ENCODE measurements at places on chromosomes 16 and 17.

- DNase-seq, result peak; percentile 62
Measured at GRCh38 chr16:85898521-85899442, at the start of gene IRF8. IRF8 (plus strand) TSS chr16:85899162; CDS start chr16:85903016, 3,854 bp downstream.

DNA sequence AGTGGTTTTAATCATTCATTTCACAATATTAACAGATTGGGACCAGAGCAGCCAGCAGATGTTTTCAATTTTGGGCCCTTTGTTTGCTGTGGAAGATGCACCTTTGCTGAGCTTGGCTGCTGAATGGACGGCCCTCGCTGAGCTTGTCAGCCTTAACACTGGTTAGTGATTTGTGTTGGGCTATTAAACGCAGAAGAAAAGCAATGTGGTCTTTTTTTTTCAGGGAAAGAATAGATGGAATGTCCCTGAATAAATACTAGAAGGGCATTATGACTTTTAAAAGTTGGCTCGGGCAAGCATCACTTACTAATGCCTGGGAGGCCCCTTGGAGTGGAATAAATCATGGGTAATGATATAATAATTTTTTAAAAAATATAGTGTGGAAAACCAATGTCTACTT is 297.0 kb downstream of the MAP2K6 start:
- no peak for DNase-seq

GRCh38 chr17:5862395-5862794 is 207.8 kb upstream of the WSCD1 start:
- no peak for DNase-seq

- DNase-seq, result no peak
Measured at GRCh38 chr17:28043741-28044140, 1.3 kb downstream of the NLK start.

DNA sequence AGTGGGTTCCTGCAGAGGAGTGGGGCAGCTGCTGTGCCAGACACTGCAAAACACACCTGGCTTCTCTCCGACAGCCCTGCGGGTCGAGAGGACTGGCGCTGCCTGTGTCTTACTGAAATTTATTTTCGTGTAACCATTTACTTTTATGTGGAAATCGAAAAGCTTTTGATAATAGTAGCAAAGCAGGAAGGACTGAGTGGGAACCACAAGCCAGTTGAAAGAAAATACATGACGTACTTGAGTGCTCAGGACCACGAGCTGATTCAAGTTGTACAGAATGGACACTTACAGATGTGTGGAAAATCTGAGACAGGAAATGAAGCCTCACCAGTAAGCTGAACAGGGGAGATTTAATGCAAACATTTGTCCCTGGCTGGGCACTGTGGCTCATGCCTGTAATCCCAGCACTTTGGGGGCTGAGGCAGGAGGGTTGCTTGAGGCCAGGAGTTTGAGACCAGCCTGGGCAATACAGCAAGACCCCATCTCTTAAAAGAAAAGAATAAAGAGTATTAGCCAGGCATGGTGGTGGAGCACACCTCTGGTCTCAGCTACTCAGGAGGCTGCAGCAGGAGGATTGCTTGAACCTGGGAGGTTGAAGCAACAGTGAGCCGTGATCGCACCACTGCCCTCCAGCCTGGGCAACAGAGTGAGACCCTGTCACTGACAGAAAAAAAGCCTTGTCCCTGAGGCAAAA is 11.3 kb upstream of the RPL13 start:
- no peak for DNase-seq

GRCh38 chr17:9389111-9389527 is 186.5 kb downstream of the STX8 start:
- DNase-seq, result no peak

- DNase-seq, result no peak
Measured at GRCh38 chr17:18177133-18177532, 6.5 kb upstream of the ALKBH5 start.

DNA sequence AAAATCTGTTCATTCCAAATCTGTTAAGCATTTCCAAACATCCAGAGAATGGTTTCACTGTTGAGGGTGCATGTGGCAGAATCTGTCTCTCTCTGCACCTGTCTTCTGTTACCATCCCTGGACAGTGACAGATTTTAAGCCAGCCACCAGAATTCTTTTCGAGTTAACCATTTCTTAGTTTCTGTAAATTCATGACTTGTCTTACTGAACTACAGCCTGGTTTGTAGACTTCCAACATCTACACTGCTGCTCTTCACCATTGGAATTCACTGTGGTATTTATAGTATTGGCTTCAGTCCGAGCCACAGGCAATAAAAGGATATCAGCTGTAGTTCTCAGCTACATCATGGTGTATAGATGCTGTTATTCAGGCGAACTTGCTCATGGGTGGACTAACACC is 47.6 kb downstream of the GOSR1 start:
- DNase-seq, result no peak

DNA sequence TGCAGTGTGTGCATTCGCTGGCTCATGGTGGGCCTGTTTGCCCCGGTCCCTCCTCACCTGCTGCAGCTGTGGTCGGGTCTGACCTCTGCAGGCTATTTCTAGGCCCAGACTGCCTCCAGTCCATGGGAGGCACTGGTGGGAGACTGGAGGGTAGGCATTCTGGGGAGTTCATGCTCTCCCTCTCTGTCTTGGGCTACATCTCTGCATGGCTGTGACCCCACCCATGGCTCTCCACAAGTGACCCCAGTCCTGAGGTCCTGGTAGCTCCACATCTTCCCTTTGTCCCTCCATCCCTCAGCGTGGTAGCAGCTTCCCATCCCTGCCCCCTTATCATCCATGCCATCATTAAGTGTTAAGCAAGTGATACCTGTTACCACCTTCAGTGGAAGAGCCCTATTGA is 107.8 kb upstream of the SEC14L1 start:
- no peak for DNase-seq

GRCh38 chr17:17347234-17347955 is 44.2 kb downstream of the NT5M start:
- DNase-seq, result no peak

- no peak for DNase-seq
Measured at GRCh38 chr17:49992191-49992932, 2.7 kb downstream of the DLX3 start.

DNA sequence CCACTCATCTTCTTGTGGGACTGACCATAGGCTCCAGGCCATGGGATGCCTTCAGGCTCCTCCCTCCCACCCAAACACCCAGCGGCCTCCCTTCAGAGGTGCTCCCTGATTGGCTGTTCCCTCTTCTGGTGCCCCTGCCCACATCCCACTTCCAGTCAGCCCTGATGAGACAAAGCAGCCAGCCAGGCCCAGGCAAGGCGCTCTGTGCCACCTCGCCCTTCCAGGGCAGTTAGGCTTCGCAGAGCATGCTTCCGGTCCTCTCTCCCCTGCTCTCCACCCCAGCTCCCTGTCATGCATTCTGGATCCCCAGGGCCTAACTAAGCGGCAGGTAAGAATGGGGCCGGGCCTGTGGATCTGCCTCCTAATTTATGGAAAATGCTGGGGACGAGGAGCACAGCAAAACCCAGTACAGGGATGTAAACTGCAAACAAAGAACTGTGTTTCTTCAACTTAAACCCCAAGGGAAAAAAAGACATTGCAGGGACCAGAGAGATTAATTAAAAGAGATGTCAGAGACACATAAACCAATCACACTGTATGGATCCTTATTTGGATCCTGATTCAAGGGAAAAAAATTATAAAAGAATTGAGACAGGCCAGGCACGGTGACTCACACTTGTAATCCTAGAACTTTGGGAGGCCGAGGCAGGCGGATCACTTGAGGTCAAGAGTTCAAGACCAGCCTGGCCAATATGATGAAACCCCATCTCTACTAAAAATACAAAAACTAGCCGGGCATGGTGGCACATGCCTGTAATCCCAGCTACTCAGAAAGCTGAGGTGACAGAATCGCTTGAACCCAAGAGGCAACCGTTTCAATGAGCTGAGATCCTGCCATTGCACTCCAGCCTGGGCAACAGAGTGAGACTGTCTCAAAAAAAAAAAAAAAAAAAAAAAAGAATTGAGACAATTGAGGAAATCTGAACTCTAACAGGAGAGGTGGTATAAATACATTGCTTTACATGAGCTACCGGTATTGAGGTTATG is 26.0 kb downstream of the ZDHHC7 start:
- no peak for DNase-seq

- peak; percentile 68 for DNase-seq
Measured at GRCh38 chr16:17590711-17591654, 120.2 kb upstream of the XYLT1 start.

- no peak for DNase-seq
Measured at GRCh38 chr16:68479271-68479670, 31.0 kb upstream of the SMPD3 start.

GRCh38 chr16:57348327-57348726 is 10.3 kb upstream of the CCL22 start:
- no peak for DNase-seq

GRCh38 chr16:2404099-2404498 is 25.1 kb upstream of the CCNF start:
- no peak for DNase-seq

- no peak for DNase-seq
Measured at GRCh38 chr17:44829523-44830358, at the start of gene GJC1. GJC1 (minus strand) TSS chr17:44830287; CDS start chr17:44805817, 24,470 bp downstream.

DNA sequence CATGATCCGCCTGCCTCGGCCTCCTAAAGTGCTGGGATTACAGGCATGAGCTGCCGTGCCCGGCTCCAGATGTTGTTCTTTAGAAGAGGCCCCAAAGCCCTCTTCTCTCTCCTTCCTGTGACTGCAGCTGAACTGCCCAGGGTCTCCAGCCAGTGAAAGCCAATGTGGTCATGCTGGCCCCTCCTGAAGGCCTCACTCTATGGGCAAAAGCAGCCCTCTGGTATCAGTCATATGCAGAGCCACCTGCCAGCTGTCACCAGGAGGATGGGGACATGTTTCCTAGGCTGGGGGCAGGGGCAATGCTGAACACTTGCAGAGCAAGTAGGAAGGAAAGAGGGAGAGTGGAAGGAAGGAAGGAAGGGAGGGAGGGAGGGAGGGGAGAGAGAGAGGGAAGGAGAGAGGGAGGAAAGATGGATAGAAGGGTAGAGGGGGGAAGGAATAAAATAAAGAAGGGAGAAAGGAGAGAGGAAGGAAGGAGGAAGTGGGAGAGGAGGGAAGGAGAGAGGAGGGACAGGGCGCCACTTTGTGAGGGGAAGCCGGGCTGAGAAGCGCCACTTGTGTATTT is 36.0 kb downstream of the SOCS3 start:
- DNase-seq, result no peak

DNA sequence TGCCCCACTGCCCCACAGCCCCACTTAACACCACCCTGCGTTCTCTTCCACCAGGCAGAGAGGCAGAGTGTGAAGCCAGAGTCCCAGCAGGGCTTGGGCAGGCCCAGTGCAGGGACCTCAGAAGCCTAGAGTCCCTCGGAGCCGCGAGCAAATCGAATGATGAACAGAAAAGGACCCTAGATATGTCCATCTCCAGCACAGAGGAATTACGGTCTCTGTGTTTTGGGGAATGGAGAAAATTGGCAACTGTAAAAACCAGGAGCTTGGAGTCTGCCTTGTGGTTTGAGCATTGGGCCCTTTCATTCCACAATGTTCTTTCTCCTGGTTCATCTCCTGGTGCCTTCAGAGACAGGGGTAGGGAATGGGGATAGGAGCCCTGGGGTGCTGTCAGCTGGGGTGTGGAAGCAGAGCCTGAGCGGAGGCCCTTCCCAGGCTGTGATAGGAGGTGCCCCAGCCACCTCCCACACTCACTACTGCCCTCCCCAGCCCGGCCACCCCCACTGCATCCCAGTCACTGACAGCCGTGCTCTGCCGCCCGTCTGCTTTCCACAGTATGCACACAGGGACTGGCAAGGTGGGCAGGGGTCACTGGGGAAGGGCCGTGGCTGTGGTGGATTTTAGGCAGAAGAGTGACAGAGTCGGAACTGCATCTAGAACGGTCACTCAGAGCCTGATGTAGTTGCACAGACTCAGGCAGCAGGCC is 26.7 kb downstream of the TBX4 start:
- DNase-seq, result no peak

DNA sequence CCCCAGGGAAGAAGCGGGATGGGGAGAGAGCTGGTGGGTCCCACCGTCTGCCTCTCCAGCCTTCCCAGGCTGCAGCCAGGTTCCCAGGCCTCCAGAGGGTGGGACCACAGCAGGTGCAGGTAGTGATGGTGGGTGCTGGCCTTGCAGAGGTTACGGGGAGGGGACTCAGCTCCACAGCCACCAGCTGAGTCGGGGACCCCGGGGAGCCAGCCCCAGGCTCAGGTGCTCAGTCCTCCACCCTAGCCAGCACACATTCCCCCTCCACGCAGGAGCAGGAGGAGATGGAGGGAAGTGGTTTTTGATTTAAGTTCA is 5.0 kb downstream of the TP53I13 start:
- DNase-seq, result no peak

GRCh38 chr17:34098699-34099098 is 156.4 kb upstream of the CCL2 start:
- DNase-seq, result no peak

GRCh38 chr17:44176257-44176656 is 5.8 kb downstream of the ASB16 start:
- DNase-seq, result no peak

GRCh38 chr17:13978478-13978877 is 90.8 kb upstream of the COX10 start:
- no peak for DNase-seq

DNA sequence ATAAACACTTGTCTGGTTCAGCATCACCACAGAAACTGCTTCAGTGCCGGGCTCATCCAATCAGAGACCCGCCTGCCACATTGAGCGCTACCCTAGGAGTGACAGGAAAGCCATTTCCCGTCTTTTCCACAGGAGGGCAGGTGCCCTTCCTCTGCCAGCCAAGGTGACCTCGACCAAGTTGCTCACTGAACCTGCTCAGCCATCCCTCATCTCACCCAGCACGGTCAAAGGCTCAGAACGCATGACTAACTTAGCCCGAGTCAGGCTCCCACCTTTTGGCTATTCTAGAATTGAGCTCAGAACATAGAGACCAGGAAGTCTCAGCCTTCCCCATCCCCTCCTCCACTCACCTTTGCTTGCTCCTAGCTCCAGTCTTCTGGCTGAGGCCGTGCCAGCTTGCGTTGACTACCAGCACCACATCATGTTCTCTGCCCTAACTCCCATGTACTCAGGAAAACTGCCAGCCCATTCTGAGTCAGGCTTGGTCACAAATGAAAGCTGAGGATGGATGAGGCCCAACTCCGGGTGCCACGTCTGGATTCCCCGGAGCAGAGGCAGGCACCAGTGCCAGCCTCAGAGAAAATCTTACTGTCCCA is 15.6 kb downstream of the MRPS23 start:
- no peak for DNase-seq

- no peak for DNase-seq
Measured at GRCh38 chr16:9122969-9123368, 31.5 kb downstream of the HAPSTR1 start.

- DNase-seq, result no peak
Measured at GRCh38 chr17:63945784-63946439, 13.8 kb upstream of the CD79B start.

- DNase-seq, result no peak
Measured at GRCh38 chr17:58265271-58265670, 15.5 kb downstream of the MPO start.
